Left colon (tissue), 2 donors: ENCODE measurements at places on chromosomes 7 and 10.

- no peak for DNase-seq
These were observed 45.6 kb downstream of the PDIA4 start for GRCh38 chr7:148982654-148983199.

GRCh38 chr7:1539181-1539881, 8.8 kb downstream of the MAFK start:
- no peak for DNase-seq

GRCh38 chr10:127308031-127308430, 111.6 kb upstream of the INSYN2A start:
- no peak for DNase-seq

GRCh38 chr7:68432585-68432984, 1165.7 kb upstream of the AUTS2 start:
- no peak for DNase-seq

DNA sequence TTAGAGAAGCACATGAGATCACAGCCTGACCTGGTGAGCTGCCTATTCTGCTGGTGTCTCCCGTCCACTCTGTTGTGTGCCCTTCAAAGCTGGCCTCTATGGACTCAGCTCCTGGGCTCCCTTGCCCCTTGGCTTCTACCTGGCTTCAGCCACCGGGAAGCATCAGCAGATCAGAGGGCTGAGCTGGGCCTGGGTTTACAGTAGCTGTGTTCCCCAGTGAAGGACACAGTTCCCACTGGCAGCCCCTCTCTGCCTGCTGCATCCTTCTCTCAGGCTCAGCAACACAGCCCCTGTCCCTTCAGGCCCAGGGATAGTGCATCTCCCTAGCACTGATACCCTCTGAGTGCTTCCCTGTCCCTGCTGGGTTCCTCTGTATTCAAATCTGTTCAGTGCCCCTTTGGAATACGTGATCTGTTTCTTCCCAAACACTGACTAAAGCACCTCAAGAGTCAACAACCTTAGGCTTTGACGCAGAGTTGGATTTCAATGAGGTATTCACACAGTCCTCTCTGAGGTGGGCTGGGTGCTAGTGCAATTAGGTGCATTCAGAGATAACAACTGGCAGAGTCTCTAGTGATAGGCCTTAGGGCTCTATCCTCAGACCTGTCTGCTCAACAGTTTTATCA, 109.8 kb downstream of the GRID1 start:
- DNase-seq = no peak

GRCh38 chr10:63972949-63973827, 452.0 kb downstream of the REEP3 start:
- DNase-seq = no peak

- no peak for DNase-seq
These were observed 47.2 kb upstream of the CCDC3 start for GRCh38 chr10:13048762-13049161.

DNA sequence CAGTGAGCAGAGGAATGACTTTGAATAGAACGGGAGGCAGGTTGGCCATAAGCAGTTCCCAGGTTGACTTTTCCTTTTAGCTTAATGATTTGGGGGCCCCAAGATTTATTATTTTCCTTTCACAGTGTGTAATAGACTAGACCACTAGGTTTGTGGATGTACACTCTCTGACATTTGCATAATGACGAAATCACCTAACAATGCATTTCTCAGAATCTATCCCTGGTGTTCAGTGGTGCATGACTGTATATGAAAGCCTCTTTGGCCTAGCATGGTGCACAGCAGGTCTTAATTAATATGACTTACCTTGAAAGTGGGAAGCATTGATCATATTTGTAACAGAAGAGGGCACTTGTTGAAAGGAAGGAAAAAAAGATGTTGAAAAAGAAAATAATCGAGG, 761.9 kb downstream of the TYW1 start:
- no peak for DNase-seq

DNA sequence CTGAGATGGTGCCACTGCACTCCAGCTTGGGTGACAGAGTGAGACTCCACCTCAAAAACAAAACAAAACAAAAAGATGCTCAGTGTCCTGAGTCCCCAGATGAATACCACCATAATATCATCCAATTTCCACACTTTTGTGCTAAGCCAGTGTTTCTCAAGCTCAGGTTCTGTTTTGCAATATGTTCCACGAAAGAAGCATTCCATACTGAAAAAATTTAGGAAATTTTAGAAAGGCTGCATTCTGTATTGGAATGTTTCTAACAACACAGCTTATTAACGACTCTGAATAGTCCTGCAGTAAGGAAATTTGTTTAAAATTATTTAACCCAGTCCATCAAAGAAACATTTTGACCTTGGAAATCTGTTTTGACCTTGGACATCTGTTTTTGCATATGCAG, 142.4 kb downstream of the EPC1 start:
- no peak for DNase-seq

DNA sequence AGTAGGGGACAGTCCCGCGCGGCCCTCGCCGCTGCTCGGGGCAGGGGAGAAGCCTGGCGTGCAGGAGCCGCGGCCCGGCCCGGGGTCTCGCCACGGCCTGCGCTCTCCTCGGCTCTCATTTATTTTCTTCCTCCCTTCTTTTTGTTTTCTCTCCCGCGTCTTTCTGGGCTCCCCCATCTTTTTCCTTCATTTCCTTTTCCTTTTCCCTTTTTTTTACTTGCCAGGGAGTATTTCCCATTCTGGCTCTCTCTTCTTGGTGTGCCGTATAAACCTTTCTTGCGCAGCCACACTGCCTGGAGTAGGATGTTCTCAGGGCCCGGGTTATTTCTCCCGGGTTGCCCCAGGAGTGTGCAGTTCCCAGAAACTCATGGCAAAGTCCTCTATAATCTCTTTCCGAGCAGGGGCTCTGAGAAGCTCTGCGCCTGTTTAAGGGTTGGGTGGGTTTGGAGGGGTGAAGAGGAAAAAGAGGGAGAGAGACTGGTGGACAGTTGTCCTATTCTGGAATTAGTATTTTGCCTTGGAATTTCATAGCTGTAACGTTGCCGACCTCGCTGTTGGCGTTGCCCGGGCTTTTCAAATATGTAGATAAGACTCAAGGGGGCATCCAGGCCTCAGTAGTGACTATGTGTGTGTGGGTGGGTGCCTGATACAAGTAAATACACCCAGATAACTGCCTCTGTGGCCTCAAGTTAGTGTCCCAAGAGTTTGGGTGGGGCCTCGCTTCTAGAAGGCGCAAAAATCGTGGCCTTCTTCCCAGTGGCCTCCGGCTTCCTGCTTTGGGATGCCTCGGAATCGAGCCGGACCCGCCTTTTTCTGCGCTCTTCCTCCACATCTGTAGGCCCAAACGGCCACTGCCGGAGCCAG, 4.3 kb upstream of the ZNF503 start:
- DNase-seq = no peak

GRCh38 chr10:115604627-115605026, 511.5 kb downstream of the ATRNL1 start:
- no peak for DNase-seq

DNA sequence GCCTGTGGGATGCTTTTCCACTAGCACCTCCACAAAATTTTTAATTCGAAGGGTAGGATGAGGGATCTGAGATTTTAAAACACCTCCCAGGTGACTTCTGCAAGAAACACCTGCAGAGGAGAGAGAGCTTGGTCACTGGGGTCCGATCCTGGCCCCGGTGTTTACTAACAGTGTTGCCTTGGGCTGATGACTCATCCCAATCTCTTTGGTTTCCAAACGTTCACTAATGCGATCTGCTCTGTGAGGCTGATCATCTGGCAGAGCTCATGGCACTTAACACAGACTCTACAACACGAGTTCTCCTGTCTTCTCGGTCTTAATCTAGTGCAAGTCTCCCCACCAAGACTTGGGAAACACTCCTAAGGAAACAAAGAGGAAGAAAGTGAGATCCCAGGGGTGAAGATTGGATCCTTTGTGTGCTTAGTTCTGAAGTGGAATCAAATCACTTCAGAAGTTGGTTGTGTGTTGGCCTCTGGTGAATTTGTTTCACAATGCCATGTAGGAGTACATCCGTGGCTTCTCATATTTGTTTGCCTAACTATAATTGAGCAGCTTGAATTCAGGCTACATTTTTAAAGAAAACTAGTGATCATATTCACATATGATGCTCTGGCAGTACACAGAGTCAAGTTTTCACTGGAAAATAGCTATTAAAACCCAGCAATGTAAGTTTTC, 407.9 kb downstream of the NRG3 start:
- no peak for DNase-seq

GRCh38 chr7:146053492-146053891, 63.1 kb upstream of the CNTNAP2 start:
- DNase-seq = no peak

- DNase-seq = no peak
These were observed 22.0 kb upstream of the TNPO3 start for GRCh38 chr7:129076886-129077285.

DNA sequence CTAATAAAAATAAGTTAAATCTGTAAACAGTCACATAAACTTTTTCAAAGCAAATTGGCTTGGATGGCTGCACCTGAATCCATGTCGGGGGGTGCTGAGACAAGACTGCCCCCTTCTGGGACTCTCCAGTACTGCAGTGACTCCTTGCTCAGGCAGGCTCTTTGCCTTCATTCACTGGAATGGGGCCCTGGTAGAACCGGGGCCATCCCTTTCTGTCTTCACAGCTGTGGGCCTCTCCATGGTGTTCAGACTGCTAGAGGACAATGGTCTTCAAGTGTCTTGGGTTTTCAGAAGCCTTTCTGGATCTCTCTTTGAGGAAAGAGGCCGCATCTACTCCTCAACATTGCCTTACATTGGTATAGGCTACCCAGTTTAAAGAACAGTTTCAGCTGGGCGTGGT, 16.1 kb upstream of the IMPDH1 start:
- DNase-seq = peak; percentile 86

DNA sequence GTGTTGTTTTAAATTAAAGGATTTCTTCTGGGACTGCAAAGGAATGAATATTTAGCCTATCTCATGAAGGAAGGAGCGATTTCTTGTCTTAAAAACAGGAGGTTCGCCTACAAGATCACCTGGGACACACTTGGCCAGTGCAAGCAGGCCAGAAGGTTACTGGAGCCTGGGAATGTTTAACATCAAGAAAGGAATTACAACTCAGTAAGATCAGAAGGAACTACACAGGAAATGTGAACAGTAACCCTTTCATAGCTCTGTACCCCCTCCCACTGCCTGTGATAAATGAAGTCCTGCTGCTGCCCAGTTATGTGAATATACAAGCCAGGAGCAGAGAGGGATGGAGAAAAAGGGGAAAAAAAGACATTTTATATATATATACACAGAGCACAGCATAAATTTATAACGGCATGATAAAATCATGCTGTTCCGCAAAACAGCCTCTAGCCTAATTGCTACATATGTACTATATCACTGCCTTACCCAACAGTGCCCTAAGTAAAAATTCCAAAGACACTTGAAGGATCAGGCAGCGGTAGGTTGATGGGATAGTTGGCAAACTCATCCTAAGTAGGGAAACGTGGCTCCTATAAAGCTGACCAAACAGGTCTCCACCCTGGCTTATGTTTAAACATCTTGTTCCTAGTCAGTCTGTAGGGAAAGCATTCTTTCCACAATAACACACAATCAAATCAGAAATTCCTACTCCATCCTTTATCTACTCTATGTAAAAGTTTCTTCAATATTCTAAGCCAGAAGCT, 63.8 kb downstream of the ZNF438 start:
- DNase-seq = no peak

GRCh38 chr10:46096446-46096845, 50.4 kb upstream of the MSMB start:
- DNase-seq = no peak

GRCh38 chr7:44489955-44490350, 505 bp downstream of the NUDCD3 start:
- peak; percentile 53 for DNase-seq

GRCh38 chr7:7428806-7429205, 106.9 kb downstream of the COL28A1 start:
- no peak for DNase-seq

- no peak for DNase-seq
These were observed 295.0 kb upstream of the DKK1 start for GRCh38 chr10:52019077-52019555.

GRCh38 chr7:156026603-156027002, 214.3 kb upstream of the SHH start:
- DNase-seq = no peak

GRCh38 chr7:155796381-155797261, 15.6 kb downstream of the SHH start:
- no peak for DNase-seq

DNA sequence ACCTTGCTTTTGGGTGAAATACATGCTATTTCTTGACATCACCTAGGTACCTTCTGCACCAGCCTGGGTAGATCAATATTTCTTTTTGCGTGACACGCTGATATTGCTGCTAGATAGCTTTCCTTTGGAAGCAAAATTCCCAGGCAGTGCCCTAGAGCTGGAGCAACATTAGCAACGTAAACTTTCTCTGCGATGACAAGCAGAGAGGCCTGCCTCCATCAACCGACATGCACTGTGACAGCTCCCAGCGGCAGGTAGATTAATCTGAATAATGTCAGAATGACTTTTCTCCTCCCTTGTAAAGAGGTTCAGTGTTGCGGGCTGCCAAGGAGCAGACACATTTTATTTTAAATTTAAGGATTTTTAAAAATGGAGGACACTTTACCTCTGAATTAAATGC, 307.4 kb downstream of the GALNT17 start:
- DNase-seq = no peak

DNA sequence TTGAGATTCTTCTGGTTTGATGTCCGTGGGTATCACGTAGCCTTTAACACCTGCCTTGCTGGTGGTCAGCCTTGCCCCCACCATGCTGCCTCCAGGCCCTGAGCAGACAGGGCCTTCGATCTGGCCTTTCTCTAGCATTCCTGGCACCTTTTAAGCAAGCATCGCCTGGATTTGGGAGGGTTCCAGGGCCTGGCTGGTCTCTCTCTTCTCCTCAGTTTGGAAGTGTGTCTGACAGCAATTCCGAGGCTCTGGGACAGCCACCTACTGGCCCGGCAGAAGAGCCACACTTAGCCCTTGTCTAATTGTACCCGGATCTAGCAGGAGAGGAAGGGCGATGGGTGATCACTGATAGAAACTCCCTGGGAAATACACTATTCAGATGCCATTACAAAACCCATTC, 441.3 kb upstream of the MKI67 start:
- DNase-seq = no peak

- DNase-seq = no peak
These were observed 2.4 kb downstream of the HECTD2 start for GRCh38 chr10:91412354-91413087.

- DNase-seq = no peak
These were observed 12.2 kb downstream of the PANK1 start for GRCh38 chr10:89632824-89633223.

DNA sequence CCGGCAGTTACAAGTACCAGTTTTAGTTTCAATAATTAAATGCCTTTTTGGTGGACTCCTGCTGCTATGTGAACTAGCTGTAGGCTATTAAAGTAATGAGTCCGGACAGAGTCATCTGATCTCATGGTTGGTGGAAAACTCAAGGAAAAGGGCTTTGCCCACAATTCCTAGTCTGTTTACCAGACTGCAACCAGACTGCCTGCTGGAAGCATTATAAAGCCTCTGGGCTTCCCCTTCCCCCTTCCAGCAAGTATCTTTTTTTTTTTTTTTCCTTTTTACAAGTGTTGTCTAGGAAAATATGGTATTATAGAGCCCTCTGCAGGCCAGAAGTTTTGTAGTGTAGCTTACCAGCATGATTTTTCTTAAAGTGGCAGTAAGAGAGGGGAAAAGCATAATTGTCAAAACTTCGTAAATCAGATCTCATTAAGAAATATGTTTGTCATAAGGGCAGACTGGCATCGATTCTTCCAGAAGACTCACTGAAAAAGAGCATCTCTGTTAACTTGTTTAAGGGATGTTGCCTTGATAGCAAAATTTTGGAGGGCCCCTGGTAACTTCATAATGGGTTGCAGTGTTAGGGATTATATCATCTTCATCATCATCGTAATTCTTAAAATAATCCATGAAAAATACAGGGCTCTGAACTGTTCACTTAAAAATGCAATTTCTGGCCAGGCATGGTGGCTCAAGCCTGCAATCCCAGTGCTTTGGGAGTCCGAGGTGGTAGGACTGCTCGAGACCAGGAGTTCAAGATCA, 181.3 kb downstream of the TAX1BP1 start:
- DNase-seq = no peak
